ENCODE measurements at places on chromosomes 4 and X.

DNA sequence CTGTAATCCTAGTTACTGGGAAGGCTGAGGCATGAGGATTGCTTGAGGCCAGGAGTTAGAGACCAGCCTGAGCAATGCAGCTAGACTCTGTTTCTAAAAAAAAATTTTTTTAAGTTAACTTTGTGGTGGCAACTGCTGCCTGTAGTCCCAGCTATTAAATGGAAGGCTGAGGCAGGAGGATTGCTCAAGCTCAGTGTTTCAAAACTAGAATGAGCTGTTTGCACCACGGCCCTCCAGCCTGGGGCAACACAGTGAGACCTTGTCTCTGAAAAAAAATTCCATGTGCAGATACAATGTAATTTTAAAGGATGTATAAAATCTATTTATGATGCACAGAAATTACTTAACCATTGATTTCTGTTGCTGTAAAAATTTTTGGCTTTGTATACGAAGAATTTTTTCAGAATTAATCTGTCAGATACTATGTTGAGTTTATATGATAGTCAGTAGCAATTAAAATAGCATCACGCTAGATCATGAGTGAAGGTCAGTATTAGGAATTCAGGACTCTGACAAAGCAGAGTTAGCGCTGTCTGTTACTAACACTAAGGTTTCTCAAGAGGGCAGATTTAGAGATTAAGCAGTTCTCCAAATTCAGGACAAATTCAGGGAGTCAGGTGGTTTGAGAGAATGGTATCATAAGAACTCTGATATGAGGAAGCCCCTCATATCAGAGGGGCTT, 8.3 kb upstream of the AGA start:
- H3K27ac ChIP-seq, result no peak overlapping the region
- no peak overlapping the region for H3K4me3 ChIP-seq
- no peak for DNase-seq
- H3K27me3 ChIP-seq, result no peaks in the 10 kb centered on the region
- H3K36me3 ChIP-seq, result no peaks in the 10 kb centered on the region

DNA sequence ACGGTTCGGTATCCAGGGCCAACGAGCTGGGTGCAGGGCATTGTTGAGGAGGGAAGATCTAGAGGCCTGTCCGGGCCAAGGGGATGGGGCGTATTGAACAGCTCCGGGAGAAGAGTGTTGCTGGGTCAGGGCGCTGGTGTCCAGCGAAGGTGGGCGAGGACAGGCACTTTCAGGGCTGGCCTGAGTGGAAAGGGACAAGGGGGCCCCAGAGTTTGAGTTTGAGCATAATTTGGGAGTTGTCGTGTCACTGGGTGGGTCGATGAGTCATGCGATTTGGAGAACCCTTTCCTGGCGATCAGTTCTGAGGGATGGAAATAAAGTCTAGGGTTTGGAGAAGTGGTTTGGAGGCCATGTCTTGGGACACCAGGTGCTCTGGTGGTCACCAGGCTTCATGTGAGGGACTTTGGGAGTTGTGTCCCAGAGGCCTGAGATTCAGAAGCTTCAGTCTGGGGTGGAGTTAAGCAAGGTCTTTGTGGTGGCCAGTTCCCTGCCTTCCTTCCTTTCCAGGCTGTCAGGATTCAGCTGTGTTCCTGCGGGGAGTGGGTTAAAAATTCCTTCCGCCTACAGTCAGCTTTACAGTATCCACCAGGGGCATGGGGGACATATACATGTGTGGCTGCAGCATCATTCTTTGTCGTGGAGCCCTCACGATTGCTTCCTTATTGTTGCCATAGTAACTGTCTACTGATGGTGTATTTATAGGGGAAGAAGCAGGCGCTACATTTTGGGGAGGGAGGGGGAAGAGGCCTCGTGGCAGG, 504 bp downstream of the PRRG3 start:
- peaks cover 4% of the 10 kb centered on the region for H3K4me1 ChIP-seq
- peak overlapping the region; percentile 37 for H3K4me3 ChIP-seq
- DNase-seq, result no peak
- H3K27me3 ChIP-seq, result peaks cover 10% of the 10 kb centered on the region
- H3K36me3 ChIP-seq, result no peaks in the 10 kb centered on the region
- H3K27ac ChIP-seq, result no peak overlapping the region

GRCh38 chr4:20684852-20685763, 15.2 kb upstream of the PACRGL start:
- H3K36me3 ChIP-seq, result no peaks in the 10 kb centered on the region
- H3K4me1 ChIP-seq, result no peaks in the 10 kb centered on the region
- H3K27me3 ChIP-seq, result no peaks in the 10 kb centered on the region

DNA sequence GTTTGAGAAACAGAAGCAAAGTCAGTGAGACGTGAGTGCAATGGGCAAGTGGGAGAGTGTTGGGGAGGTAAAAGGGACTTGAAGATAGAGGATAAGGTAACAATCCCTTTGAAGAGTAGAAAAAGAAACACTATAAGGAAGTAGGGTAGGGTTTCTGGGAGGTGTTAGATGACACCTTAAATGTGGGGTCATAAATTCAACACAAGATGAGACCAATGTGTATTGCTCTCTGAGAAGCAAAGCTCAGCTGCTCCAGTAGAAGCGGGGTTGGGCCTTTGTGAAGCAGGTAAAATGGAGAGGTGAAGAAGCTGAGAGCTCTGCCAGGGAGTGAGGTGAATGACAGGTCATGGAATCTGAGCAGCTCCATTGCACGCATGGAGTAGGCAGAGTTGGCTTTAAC, 85.3 kb downstream of the REELD1 start:
- no peaks in the 10 kb centered on the region for H3K4me1 ChIP-seq
- no peaks in the 10 kb centered on the region for H3K27me3 ChIP-seq
- DNase-seq, result no peak
- H3K27ac ChIP-seq, result no peak overlapping the region
- no peak overlapping the region for H3K4me3 ChIP-seq

DNA sequence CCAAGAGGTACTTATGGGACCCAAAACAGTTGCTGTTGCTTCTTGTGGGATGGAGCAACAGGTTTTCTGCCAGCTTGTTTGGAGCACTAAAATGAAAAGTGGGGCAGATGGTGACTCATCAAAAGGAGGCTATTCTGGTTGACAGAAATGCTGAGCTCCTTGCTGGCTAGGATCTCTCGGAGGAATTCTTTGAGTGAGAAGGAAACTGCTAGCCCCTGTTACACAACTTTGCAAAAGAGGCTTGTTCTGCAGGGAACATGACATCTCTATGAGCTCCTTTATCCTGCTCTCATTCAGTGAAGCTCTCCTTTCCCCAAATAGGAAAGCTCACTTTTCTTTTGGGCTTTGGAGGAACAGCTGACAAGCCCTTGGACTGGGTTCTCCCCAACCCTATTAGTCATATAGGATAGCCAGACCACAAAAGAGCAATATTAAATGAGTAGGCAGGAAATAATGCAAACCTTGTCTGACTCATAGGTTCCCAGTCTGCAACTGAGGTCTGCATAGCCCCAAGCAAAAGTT, 108.3 kb downstream of the CDS1 start:
- no peaks in the 10 kb centered on the region for H3K27me3 ChIP-seq
- DNase-seq, result no peak
- H3K4me3 ChIP-seq, result no peak overlapping the region

GRCh38 chr4:87375719-87376291, 15.2 kb downstream of the HSD17B11 start:
- no peak overlapping the region for H3K27ac ChIP-seq
- no peak overlapping the region for H3K4me3 ChIP-seq
- peaks cover 10% of the 10 kb centered on the region for H3K36me3 ChIP-seq
- H3K4me1 ChIP-seq, result peaks cover 11% of the 10 kb centered on the region
- DNase-seq, result no peak
- H3K27me3 ChIP-seq, result no peaks in the 10 kb centered on the region

- H3K27me3 ChIP-seq, result no peaks in the 10 kb centered on the region
- DNase-seq, result no peak
- H3K27ac ChIP-seq, result no peak overlapping the region
These were observed 175.8 kb downstream of the CCNG2 start for GRCh38 chr4:77332696-77333270.

- H3K27me3 ChIP-seq, result no peaks in the 10 kb centered on the region
- peaks cover 32% of the 10 kb centered on the region for H3K4me1 ChIP-seq
- H3K27ac ChIP-seq, result no peak overlapping the region
- no peak overlapping the region for H3K4me3 ChIP-seq
- peak; percentile 37 for DNase-seq
These were observed 61.7 kb upstream of the PRSS48 start for GRCh38 chr4:151215295-151215694.

All from esophagus muscularis mucosa (tissue), 4 donors.